ENCODE measurements at places on chromosomes 13 and 19.

DNA sequence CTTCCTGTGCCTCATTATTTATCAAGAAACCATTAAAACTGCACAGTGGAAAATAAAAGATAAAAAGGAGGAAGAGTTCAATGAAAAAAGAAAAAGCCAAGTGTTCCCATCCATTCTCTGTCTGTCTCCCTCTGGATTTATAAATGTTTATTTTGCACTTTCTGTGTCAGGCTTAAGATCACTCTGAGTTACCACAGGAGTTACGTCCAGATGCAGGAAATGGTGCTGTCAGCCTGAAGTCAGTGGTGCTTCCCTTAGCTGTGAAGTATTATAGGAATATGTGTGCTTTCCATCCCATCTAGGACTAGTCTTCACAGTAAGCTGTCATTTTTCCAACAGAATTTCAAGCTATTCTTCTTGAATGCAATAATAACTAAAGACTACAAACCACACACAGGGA is 420.2 kb downstream of the KCTD12 start:
- no peak for DNase-seq

DNA sequence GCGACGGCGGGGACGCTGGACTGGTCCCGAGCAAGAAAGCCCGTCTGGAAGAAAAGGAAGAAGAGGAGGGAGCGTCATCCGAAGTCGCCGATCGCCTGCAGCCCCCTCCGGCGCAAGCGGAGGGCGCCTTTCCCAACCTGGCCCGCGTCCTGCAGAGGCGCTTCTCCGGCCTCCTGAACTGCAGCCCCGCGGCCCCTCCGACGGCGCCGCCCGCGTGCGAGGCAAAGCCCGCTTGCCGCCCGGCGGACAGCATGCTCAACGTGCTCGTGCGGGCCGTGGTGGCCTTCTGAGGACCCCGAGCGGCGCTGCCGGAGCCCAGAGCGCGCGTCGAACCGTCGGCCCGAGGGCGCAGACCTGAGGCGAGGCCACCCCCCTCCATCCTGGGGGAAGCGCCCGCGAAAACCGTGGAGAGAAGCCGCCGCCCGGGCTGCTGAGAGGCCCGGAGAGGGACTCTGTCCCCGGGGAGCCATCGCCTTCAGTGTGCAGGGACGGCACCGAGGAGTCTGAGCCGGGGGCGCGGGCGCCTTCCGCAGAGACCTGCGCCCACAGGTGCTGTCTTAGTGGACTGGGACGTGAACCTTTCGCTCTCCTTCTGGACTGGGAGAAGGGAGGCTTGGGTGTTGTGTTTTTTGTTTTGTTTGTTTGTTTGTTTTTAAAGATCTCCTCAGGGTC is 3.5 kb downstream of the IER2 start:
- peak; percentile 32 for DNase-seq

- DNase-seq: no peak
Observed at GRCh38 chr19:36688058-36688457, 646 bp downstream of the ZNF567 start.

DNA sequence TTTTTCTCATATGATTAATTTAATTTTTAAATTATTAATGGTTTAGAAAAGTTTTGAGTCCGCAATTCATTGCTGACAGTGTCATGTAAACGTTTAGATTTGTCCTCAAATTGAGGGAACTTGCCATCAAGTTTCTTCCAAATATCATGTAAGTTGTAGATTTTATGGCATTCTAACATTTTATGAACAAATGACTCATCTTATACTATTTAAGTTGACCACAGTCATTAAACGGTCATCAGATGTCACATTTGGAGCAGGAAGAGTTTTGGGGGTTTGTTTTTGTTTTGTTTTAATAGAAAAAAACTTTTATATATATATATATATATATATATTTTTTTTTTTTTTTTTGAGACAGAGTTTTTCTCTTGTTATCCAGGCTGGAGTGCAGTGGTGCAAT is 4.3 kb downstream of the ZNF114 start:
- DNase-seq: no peak

DNA sequence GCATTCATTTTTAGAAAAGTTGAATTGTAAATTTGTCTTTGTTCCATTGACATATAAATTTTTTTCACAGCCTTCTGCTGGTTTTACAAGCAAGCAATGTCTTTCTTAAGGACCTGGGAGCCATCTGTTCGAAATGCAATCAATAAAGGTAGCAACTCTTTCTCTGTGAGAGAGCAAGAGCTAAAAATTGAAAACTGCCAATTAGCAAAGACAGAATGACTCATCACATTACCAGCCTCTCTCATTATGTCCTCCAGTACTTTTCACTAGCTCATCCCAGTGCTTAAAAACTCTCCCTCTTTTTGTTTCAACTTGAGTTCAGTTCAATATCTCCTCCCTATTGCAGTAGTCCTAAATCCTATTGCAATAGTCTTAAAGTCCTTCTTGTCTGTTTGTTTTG is 760.7 kb upstream of the SLITRK6 start:
- no peak for DNase-seq

DNA sequence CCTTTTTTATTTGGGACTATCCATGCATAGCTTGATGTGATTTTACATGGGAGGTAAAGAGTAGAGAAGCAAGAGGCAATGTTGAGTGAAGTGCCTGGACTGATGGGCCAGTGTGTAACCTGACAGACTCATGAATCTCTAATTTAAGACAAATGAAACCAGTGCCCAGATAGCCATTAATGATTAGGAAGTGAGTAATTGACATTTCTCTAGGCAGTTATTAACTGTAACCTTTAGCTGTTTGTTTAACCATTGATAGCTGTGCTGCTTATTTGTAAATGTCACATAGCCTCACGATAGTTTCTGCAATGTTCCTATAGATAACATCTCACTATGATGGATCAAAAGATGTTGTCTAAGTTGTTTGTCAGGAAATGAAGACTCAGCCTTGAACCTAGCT is 1047.5 kb upstream of the SPRY2 start:
- no peak for DNase-seq

DNA sequence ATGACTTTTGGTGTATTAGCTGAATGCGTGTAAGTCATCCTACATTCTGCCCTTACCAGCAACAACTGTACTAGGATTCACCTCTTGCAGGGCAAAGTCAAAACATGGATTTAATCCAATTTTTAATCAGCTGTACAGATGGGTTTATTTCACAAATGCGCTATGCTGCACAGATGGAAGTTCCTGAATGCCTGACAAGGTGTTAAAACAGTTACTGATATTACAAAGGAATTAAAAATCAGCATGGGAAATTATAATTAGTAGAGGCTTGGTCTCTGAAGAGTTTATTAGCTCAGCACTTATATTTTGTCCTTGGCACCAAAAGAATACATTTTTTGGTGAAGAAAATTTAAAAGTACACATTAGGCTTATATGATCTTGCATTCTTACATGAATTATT is 448.9 kb downstream of the PCDH9 start:
- no peak for DNase-seq

GRCh38 chr13:42478531-42479156 is 95.3 kb upstream of the TNFSF11 start:
- no peak for DNase-seq

DNA sequence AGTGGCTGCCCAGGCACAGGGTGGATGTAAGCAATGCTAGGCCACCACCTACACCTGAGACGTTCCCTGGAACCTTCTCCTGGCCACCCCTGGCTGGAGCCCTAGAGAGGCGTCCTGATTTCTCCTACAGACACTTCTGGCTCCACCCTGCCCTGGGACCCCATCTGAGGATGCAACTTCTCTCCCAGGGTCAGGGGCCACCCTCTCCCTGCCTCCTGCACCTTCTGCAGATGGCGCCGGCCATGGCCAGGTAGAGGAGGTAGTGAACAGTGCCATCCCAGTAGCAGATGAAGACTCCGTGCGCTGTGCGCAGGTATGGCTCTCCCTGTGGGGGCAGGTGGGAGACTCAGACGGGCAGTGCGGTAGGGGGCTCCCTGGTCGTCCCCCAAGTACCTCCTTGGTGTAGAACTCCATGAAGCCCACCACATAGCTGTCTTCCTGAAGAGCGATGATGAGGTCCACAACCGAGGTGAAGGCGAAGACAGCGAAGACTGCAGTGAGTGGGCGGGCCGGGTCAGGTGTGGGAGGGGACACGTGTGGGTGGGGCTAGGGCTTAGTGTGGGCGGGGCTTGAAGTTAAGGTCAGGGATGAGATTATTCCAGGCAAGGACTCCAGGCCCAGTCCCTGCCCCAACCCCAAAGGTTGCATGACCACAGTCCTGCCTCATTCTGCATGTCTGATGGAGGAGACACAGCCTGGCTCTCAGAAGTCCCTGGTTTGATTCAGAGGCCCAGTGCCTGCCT is 3.0 kb downstream of the TM6SF2 start:
- DNase-seq: no peak

DNA sequence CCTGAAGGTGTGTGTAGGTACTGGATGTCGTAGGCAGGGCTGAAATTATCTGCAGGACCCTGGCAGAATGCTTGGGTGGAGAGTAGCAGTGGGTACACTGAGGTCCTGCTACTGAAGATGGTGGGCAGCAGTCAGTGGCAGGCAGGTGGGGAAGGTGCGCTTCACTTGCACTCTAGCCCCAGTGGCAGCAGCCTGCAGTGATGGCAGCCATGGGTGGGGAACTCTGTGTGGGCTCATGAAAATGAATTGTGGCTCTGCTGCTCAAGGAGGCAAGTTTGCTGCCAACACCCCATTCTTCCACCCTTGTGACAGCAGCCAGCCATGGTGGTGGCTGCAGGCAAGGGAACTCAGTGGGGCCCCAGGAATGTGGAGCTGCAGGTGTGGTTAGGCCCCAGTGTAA is 1242.7 kb upstream of the MIR17HG start:
- DNase-seq: no peak

GRCh38 chr13:103140001-103140671 is 73.9 kb upstream of the SLC10A2 start:
- peak; percentile 24 for DNase-seq

- DNase-seq: peak; percentile 10
Observed at GRCh38 chr13:21849323-21849722, 178.4 kb downstream of the FGF9 start.

DNA sequence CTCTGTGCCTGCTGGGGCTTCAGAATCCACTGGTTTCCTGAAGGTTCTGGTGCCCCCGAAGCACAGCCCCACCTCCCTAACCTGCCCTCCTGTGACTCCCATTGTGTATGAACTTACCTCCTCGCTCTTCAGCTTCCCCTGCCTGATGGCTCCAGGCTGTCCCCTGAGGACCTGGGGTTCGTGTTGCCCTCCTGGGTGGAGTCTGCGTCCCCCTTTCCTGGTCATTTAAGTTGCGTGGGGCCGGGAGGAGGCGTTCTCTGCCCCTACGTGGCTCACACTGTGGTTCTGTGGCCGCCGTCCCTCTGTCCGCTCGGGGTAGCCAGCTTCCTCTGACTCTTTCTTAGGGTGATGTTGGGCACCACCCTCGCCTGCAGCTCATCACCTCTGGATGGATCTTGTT is 13.9 kb downstream of the TFDP1 start:
- DNase-seq: no peak

- no peak for DNase-seq
Observed at GRCh38 chr19:34664168-34664567, 12.8 kb downstream of the SCGB2B2 start.

- no peak for DNase-seq
Observed at GRCh38 chr13:20258208-20258962, 26.3 kb upstream of the GJB6 start.

DNA sequence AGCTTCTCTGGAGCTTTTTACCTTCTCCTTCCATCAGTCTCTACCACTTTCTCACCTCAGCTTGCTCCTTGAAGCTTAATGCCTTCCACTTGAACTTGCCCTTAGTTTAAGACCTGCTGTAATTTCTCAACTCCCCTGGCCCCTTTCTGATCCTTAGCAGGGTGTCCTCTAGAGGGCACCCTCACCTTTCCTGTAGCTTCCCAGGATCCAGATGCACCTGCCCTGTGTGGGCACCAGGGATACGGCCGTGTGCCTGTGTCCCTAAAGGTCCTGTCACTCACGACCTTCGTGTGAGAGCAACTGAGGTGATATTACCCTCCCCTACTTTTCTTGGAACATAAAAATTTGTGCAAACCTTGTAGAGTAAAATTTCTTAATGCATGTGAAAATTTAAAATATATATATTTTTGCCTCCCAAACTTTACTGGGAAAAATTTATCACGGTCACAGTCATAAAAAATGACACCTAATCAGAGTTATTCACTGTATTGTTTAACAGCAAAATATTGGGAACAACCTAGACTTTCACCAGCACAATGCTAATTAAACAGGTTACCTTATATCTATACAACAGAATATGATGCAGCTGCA is 46.4 kb downstream of the PSG3 start:
- peak; percentile 10 for DNase-seq

DNA sequence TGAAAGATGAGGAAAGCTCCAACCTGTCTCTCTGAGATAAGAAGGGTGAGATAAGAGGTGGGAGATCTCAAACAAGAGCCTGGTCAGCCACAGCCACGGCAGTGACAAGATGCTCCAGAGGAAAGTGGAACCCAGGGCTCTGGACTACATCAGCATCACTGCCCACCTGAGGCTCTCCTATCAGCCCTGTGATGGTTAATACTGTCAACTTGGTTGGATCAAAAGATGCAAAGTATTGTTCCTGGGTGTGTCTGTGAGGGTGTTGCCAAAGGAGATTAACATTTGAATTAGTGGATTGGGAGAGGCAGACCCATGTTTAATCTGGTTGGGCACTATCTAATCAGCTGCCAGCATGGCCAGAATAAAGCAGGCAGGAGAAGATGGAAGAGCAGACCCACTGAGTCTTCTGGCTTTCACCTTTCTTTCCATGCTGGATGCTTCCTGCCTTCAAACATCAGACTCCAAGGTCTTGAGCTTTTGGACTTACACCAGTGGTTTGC is 476.6 kb upstream of the NBEA start:
- DNase-seq: no peak

DNA sequence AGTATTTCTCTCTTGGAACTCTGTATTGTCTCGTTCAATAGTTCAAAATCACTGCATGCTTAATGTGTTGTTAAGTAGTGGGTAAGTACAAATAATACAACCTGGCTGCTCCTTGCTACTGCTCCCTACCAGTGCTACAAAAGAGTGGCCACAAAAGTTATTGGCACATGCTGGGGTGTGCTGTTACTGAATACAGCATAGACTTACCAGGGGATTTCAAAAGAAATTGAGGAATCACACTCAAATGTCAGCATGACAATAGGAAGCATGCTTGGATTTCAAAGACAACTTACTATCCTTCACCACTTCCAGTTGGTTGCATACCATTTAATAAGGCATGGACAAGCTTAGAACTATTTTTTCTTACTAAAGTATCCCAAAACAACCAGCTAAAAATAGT is 1041.3 kb upstream of the SPRY2 start:
- no peak for DNase-seq

- no peak for DNase-seq
Observed at GRCh38 chr13:74324338-74324737, 190.1 kb upstream of the KLF12 start.

DNA sequence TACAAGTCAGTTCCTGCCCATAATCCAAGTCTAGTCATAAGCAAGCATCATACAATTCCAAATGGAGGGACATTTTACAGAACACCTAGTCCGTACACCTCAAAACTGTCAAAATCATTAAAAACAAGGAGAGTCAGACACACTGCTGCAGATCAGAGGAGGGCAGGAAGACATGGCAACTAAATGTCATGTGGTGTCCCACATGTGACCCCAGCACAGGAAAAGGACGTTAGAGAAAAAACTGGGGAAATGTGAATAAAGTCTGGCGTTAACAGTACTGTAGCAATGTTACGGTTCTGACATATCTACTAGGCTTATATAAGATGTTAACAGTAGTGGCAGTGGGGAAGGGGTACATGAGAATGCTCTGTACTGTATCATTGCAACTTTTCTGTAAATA is 2.3 kb downstream of the ZSCAN5A start:
- no peak for DNase-seq
